ENCODE measurements at places on chromosomes 3 and 15.

GRCh38 chr15:59713177-59713576 is 24.1 kb upstream of the BNIP2 start:
- no peak for DNase-seq

- DNase-seq: no peak
Measured at GRCh38 chr15:92044203-92044909, 190.8 kb downstream of the SLCO3A1 start.

- no peak for DNase-seq
Measured at GRCh38 chr3:152199102-152199840, 69.5 kb upstream of the MBNL1 start.

DNA sequence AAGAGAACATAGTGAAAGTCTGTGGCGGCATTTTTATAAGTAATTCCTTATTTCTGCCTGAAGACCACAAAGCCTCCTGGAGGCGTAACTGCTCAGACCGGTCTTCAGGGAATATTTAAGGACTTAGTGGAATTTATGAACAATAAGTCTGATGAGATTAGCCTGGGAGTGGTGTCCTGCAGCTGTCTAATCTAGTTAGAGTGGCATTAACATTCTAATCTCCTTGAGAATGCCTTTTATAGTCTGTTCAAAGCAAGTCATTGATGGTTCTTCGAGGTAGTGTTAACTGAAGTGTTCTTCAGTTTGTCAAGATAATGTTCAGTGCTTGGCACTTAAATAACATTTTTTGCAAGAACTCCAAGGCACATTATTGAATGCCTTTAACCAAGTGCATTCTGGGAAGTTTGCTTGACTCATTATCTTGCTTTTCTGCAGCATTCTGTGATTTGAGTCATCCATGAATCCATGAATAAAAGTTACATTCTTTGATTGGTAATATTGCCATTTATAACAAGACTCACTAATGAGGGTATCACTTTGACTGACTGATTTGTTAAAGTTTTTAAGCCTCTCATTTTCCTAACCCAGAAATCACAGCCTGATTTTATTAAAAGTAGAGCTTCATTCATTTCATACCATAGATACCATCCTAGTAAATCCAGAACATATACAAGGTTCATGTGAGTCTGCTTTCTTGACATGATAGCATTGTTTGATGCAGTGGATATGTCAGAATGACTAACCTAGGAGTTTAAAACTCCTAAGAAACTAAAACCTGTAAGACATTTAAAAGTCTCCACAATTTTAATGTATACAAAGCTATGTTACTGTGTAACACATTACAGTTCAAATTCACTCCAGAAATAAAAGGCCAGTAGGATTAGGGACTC is 12.5 kb downstream of the RBM5 start:
- no peak for DNase-seq

DNA sequence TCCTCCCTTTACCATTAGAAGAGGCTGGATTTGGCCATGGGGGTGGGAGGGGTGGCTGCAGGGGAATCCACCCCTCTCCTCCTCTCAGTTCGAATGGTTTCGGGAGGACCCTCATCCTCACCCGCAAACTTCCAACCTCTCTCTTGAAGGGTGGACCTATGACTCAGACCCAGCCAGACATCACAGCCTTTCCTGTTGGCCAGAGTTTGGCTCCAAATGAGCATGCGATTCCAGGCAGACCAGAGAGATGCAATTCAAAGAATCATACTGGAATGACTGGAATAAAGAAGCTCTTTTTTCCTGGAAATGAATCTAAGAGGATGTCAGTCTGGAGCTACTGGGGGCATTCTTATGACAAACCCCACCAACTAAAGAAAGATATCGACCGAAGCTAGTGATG is 516.7 kb upstream of the MDFIC2 start:
- no peak for DNase-seq

GRCh38 chr3:128353991-128354687 is 112.6 kb downstream of the DNAJB8 start:
- DNase-seq: no peak

DNA sequence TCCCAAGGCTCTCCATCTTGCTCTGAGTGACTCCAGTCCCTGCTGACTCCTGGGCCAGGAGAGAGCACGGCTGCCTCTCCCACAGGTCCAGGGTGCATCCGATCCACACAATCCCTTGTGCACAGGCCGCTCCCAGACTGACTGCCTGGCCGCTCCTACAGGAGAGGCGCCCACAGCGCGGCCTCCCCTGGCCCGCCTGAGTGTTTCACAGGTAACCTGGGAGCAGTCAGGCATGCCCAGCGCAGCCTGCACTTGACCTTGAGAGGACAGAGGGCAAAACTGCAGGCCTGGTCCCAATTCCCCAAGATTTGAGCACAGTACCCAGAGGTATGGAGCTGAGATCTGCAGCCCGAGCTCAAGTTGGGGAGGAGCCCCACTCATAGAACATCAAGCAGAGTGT is 490.2 kb downstream of the CNTN6 start:
- DNase-seq: no peak

DNA sequence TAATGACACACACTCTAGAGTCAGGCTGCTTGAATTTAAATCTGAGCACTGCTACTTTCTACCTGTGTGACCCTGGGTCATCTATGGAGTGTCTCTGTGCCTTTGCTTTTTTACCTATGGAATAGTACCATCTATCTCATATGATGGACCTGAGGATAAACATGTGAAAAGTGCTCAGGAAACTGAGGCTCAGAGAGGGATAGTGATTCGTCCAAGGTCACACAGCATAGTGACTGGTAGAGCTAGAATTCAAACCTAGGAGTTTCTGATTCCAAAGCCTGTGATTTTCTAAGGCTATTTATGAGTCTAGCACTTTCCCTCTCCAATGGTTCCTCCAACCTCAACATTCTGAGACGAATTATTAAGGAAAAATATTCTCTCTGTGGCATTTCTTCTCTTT is 32.0 kb upstream of the RAF1 start:
- DNase-seq: no peak

GRCh38 chr3:178603735-178604134 is 67.5 kb downstream of the KCNMB2 start:
- no peak for DNase-seq

GRCh38 chr15:60460931-60461330 is 18.0 kb downstream of the ICE2 start:
- DNase-seq: no peak

DNA sequence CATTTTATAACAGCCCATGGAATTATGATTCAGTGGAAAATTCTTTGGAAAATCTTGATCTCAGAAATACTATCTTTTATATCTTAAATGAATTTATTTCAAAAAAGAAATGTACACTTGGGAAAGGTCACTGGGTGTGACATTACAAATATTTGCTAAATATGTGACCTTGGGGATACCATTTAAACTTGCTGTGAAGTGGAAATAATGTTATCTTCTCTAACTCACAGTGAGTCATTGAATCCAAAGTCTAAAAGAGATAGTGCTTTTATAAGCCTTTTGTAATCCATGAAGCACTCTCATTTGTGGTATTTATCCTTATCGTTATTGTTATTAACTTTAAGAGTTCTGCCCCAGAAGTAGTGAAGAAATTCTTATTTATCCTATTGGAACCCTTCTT is 289.8 kb upstream of the SEMA6D start:
- no peak for DNase-seq

- no peak for DNase-seq
Measured at GRCh38 chr3:155242342-155242741, 51.1 kb downstream of the STRIT1 start.

- no peak for DNase-seq
Measured at GRCh38 chr3:135000465-135000864, 205.4 kb downstream of the EPHB1 start.

GRCh38 chr3:106473576-106474475 is 605.0 kb upstream of the CBLB start:
- no peak for DNase-seq

GRCh38 chr3:117874904-117875874 is 1159.5 kb downstream of the IGSF11 start:
- DNase-seq: no peak

- DNase-seq: no peak
Measured at GRCh38 chr15:28129231-28129848, 30.2 kb upstream of the OCA2 start.

DNA sequence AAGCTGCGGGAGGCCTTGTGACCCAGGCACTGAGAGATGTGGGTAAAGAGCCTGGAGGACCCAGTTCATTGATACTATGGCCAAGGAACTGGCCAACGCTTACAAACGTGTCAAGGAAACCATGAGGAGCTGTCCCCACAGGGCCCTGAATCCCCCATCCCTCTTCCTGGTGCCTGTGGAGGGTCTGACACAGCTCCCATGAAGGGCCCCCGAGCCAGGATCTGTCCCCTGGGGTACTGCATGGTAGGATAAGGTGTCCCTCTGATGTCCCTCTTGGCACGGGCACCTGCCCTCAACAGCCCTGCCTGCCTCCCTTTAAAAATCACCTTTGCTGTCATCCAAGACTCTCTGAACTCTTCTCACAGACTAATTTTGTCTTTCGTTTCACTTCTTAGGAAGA is 122.4 kb downstream of the ADCY5 start:
- no peak for DNase-seq

DNA sequence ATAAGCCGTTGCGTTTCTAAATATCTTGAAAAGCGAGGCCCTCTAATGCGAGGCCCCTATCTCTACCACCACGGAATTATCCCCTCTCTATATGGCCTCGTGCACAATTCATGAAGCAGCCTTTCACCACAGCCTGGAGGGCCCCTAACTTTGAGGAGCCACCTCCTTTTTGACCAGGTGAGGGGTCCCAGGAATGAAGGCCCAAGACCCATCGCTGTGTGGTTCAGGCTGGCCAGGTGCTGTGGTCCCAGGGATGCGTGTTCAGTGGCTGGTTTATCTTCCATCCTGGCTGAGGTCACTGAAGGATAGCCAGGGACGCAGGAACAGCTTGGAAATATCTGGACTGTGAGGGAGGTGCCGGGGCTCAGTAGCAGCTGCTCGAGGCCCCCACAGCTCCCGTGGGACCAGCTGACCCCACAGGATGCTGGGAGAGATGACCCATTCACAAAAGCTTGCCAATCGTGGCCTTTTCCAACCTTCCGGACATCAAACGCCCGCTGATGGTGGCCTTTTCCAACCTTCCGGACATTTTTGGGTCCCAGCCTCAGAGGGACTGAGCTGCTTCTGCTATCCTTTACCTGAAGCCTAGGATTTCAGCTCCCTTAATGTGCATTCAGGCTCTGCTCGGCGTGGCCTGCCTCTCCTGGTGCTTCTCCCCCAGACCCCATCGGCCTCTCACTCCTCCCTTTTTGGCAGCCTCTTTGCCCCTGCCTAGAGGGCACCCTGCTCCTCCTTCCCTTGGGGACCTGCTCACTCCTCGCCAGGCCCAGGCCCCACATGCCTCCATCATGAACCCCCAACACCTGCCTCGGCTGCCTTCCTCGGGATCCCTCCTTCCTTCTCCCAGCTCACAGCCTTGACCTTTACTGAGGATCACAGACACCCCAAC is 140.9 kb downstream of the CHSY1 start:
- DNase-seq: no peak

- peak; percentile 78 for DNase-seq
Measured at GRCh38 chr3:141452045-141452444, 34.8 kb upstream of the RASA2 start.

DNA sequence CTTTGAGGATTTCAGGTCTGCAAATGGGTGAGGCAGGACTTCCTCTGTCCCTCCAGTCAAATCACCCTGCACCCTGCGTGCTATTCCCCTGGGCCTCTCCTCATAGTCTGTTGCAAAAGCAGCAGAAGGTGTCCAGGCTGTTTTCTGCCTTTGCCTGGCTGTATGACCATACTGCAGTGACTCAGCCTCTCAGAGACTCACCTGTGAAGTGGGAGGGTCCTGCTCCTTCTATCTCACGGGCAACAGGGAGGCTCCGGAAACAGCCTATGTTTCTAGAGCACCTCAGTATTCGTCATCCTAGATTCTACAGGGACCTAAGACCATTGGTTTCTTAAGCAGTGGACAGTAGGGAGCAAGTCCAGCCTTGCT is 216.4 kb downstream of the TLE3 start:
- no peak for DNase-seq

DNA sequence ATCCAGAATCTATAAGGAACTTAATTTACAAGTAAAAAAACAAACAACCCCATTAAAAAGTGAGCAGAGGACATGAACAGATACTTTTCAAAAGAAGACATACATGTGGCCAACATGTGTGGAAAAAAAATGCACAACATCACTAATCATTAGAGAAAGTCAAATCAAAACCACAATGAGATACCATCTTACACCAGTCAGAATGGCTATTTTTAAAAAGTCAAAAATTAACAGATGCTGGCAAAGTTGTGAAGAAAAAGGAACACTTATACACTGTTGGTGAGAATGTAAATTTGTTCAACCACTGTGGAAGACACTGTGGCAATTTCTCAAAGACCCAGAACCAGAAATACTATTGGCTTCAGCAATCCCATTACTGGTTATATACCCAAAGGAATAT is 830.0 kb upstream of the ALCAM start:
- DNase-seq: no peak

DNA sequence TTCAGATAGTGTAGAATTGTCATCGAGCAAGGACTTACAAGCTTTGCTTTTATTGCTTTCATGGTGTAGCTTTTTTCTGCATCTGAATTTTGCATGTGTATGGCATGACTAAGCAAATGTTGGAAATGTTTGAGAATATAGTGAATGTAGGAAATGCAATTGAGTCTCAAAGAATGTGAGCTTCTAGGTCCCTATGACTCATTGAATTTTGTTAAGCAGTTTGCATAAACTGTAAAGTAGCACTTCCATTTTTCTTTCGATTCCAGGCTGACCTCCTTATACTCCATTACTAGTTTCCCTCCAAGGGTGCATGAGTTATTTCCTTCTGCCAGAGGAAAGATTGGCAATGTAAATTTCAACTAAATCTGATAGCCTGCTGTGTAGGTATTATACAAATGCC is 619.2 kb downstream of the DIPK2A start:
- DNase-seq: no peak

- no peak for DNase-seq
Measured at GRCh38 chr3:58857402-58857801, 190.8 kb upstream of the FAM3D start.

DNA sequence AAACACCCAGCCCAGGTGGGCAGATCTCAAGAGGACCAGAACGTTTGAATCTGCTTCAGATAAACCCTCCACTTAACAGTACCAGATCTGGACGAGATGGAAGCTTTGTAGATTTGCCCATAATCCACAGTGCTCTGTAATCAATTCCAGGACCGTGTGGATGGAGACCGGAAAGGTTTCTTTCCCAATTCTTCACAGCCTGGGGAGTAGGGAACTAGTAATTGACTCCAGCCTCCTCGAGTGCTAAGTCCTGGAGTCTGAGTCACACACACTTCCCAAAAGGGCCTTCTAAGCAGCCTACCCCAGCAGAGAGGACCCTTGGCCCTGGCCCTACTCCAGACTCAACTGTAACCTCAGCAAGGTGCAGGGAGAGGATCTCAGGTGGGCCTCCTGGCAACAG is 56.2 kb upstream of the TSEN2 start:
- DNase-seq: no peak

DNA sequence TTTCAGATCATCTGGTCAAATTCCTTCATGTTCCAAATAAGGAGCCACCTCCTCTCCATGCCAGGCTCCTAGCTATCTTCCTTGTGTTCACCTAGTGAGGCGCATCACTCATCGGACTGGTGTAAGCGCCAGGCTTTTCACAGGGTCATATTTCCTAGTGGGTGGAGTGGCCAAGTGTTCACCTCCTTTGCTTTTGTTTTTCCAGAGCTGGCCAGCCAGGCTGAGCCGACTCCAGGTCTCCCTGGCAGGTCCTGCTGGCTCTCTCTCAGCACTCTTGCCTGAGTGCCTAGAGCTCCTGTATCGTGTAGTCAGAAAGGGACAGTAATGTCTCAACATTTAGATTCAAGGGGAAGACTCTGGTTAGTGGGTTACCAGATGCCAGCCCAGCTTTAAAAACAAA is 31.0 kb downstream of the HEG1 start:
- no peak for DNase-seq

Data from Ammon's horn (tissue), 1 donor.